NCI-H2029 (cell line): ENCODE measurements at places on chromosomes 11 and 22.

DNA sequence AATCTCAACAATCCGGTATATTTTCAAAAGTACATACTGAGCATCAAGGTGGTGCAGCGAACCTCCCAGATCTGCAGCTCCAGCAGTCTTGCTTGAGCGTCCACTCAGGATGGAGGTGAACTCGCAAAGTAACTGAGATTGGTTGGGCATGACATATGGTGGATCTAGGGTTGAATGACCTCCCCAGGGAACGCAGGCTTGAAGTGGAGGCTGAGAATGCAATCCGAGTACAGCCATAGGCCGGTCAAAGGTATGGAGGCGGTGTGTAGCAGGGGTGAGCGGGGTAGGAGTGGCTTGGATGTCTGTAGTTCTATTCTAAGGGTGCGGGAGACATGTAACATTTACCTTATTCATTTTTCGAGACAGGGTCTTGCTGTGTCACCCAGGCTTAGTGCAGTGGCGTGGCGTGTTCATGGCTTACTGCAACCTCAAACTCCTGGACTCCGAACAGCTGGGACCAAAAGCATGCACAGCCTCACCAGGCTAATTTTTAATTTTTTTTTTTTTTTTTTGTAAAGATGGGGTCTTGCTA is 631 bp upstream of the C22orf39 start:
- peak; percentile 16 for DNase-seq

GRCh38 chr11:111518668-111519067 is 4.1 kb downstream of the HOATZ start:
- DNase-seq: no peak

DNA sequence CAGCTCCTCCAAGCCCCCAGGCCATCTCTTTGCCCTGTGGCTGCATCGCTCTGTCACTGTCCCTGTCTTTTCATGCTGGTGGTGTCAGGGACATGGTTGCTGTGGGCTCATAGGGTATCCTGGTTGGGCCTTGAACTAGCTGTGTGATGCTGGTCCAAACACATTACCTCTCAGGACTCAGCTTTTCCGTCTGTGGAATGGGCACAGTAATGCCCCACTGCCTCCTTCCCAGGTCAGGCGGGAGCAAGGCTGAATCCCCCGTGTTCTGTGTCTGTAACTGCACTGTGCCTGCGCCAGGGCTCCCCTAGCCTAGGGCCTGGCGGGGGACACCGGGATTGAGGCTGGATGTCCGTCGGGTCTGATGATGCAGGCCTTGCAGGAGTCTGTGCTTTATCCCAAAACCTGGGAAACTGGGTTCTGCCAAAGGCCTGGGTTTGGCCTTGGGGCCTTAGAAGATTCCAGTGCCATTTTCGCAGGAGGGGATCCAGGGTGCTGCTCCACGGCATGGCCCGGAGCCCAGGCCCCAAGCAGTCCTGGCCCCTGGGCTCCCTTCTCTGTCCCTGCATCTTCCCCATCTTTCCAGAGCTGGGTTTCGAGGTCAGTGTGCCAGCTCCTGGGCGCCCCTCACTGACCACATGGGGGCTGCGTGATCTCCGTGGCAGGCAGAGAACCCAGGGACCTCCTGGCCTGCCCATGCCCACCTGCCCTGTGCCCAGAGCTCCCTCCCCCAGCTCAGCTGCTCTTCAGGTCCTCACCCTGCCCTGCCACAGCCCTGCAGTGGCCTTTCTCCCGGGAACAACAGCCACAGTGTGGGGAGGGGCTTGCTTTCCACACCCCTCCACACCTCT is 32.7 kb upstream of the CELSR1 start:
- DNase-seq: no peak

DNA sequence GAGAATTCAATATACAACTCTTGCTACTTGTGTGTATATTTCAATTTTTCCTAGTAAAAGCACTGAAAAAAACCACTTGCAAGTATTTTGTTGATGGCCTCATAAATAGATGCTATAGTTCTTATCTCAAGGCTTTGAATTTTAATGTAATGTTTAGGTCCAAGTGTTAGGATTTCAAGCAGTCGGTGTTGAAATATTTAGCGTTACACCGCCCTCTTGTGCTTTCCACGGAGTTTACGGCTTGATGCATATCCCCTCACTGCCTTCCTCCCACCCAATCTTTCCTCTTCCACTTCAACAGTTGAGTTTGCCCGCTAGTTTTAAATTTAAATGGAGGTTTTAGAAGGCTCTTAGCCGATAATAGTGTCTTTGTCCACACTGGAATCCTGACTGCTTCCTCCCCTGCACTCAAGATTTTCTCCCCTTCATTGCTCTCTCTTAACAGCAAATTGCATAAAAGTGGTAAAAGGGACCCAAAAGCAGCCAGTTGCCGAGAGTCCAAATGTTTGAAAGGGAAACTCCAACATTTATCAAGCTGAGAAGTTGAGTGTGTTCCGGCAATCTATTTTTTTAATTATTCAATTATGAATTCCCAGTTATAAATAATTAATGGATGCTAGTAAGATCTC is 25.9 kb upstream of the HTATIP2 start:
- DNase-seq: peak; percentile 3

DNA sequence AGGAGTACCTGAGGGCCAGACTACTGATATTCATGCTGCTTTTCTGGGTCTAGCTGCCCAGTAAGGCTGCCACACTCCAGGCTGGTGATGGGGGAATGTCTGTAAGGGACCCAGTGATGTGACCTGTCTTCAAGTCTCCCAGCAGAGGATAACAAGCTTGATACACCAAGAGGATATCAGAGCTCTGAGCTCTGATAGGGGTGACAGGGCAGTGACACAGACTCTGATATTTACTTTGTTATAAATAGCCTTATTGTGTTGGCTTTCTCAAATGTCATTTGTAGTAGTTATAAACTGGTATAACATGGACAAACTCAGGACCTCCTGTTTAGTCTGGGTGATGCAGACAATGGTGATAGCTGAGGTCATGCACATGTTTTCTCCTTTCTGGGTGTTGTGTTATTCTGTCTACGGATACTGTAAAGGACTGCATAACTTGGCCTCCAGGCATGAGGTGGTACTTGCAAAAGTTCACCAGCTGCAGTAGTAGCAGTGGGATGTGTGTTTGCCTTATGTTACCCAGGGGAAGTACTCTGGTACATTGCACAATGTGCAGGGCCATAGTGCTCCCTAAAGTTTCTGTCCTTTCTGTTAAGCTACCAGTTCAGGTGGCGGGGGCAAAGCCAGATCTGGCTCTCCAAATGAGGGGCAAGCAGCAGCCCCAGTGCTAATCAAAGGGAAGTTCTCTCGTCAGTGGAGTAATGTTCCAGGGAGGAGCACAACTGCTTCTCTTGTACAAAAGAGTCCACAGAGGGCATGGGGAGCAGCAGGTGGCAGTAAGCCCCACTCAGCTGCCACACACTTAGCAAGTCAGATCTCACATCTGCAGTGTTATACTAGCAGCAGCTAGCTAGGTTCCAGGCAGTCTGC is 812.2 kb downstream of the JRKL start:
- DNase-seq: no peak

DNA sequence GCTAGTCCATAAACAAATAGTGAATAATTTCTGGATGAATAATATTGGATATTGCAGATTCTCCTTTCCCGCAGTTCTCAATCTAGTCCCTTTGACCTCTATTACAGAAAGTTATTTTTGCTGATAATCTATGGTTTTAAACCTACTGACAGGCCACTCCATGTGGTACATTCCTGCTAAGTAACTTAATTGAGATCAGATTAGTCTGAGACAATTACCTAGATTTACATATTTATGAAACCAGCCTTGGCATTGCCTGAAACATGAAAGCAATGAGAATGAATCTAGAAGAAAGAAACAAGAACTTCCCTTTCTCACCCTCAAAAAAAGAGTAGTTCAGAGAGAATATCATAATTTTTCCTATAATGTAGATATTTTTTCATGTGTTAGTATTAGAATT is 964.2 kb downstream of the JRKL start:
- no peak for DNase-seq

GRCh38 chr11:67483831-67484665 is 1.2 kb downstream of the AIP start:
- no peak for DNase-seq

GRCh38 chr11:68439355-68440065 is 21.0 kb upstream of the PPP6R3 start:
- DNase-seq: no peak

GRCh38 chr22:42180349-42180842 is 49.8 kb upstream of the CYP2D6 start:
- no peak for DNase-seq

GRCh38 chr11:130262424-130262823 is 52.3 kb downstream of the ZBTB44 start:
- DNase-seq: no peak

DNA sequence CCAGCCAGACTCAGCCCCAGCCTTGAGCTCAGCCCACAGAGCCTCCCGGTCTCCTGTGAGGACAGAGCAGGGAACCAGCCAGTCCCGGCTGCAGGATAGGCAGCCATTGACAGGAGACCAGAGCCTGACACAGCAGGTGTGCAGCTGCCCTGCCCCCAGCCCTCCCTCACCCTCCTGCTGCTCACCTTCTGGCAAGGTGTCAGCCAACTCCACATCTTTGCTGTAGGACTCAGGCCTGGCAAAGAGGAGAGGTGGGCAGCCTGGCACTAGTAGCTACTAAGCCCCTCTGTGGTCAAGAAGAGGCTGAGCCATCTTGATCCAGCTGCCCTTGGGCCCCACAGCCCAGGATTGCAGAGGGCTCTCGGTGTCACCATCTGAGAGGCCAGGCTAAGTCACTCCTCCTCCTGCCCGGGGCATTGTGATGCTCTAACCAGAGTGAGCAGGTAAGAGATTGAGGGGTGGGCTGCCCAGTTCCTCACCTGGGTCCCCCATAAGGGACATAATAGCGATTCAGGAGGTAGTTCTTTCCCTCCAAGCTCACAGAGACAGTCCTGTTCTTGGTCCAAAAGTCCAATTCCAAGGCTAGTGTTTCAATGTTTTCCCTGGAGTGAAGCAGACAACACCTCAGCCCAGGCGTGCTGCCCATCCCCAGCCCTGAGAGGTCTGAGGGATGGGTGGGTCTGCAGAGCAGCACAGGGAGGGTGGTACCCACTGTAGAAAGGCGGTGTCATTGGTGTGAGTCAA is 18.6 kb downstream of the TREH start:
- peak; percentile 36 for DNase-seq

DNA sequence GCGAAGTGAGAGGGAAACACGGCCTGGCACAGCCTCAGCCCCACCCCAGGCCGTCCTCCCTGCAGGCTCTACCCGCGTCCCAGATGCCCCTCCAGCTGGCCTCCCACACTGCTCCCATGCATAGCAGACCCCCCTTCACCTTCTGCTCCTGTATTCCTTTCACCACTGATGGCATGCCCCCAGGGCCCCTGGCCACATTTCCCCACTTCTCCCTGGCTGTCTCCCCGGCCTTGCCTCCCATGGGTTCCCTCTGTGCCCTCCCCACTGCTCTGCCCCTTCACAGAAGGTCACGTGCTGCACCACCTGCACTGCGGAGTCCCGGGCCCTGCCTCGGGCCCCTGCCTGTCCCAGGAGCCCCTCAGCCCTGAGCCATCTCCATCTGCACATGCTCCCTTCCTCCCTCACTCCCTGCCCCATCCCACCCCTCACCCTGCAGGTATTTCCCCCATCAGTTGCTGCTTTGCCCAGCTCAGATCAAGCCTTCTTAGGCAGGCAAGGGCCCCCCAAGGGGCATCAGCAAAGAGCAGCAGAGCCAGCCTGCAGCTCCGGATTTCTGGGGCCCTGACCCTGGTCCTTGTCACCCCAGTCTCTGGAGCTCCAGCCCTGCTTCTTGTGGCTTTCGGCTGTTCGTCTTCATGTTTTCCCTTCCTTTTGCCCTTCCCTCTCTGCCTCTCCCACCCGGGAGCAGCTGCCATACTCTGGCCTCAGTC is 46.4 kb downstream of the GAB4 start:
- DNase-seq: no peak

DNA sequence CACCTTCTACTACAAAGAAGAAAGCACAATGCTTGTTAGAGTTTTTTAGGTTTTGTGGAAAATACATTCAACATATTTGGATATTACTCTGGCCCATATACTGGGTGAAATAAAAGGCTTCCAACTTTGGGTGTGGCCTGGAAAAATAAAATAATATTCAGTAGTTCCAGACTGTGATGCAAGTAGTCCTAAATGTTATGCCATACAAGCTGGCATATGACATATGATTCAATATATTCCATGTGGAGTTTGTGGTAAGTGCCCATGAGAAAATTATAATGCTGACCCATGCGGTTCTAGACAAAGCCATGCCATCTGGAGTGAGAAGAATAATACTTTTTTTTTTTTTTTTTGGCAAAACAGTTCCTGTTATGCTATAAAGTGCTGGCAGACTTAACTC is 683.3 kb downstream of the LUZP2 start:
- DNase-seq: no peak

- DNase-seq: peak; percentile 41
Measured at GRCh38 chr11:2838091-2838490, 47.5 kb downstream of the CDKN1C start.

DNA sequence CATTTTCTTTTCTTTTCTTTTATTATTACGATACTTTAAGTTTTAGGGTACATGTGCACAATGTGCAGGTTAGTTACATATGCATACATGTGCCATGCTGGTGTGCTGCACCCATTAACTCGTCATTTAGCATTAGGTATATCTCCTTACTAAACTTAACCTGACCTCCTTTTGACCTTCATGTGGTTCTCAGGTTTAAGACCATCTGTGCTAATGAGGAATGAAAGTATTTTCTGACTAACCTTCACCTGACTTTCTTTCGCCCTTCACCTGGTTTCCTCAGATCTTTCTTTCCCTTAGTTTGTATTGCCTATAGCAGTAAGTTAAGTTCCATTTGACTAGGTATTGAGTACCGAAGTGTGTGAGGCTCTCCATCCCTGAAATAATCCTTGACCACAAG is 6.5 kb downstream of the EXPH5 start:
- DNase-seq: no peak

- DNase-seq: no peak
Measured at GRCh38 chr11:1015826-1016545, 20.5 kb downstream of the MUC6 start.

DNA sequence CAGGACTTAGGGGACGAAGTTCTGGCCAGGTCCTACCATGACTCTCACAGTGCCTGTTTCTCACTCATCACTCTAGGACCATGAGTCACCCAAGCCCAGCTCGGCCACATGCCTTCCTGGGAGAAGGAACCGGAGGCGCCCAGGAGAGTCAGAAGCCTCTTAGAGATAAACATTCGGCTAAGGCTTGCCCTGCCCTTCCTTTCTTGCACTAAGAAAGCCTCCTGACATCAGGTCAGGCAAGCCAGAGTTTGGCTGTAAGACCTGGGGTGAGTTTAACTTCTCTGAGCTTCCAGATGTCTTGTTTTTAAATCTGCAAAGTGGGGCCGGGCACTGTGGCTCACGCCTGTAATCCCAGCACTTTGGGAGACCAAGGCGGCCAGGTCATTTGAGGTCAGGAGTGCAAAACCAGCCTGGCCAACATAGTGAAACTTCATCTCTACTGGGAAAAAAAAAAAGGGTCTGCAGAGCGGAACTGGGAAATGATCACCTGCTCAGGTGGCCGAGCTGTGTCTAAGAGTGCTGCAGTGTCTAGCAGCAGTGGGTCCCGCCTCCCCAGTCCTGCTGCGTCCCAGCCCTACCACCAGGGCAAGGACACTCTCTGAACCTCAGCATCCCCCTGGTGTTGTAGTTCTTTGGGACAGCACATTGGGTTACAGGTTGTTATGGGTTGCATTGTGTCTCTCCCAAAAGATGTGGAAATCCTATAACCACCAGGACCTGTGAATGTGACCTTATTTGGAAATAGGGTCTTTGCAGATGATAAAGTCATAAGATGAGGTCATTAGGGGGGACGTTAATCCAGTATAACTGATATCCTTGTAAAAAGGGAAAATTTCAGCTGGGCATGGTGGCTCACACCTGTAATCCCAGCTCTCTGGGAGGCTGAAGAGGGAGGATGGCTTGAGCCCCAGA is 1.8 kb upstream of the CARS1 start:
- no peak for DNase-seq
